Body of pancreas (tissue), 4 donors: ENCODE measurements at places on chromosomes 1 and 21. TPM values are rescaled to one million over a fixed set of nuclear protein-coding genes. Genes with fewer than 3 reads are reported as not detected.
A peak's percentile ranks its signal among the peaks of the same experiment; 100 is the strongest.

Gene KCNK2
- total RNA-seq = 1.6 TPM

DNA sequence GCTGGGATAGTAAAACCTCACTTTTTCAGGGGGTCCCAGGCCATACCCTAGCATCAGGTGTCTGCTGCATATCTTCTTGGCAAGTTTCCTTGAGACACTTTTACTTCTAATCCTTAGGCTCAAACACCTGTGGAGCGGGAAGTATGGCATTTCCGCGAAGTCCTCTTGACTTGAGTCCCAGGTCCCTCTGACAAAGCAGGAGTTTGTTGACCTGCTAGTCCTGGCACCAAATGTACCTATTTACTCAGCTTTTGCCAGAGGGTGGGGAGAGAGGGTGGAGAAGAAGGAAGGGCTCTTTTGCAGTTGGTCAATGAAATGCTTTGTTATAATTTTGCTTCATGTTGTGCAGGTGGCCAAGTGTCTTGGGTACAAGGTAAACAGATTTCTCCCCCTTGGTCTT is 59.7 kb downstream of the CLIC6 start:
- H3K27me3 ChIP-seq = no peaks in the 10 kb centered on the region
- DNase-seq = peak; percentile 75
- H3K4me3 ChIP-seq = no peak overlapping the region
- H3K4me1 ChIP-seq = peaks cover 24% of the 10 kb centered on the region
- H3K27ac ChIP-seq = peak overlapping the region; percentile 52
- no peaks in the 10 kb centered on the region for H3K36me3 ChIP-seq

Gene SPRR2G
- total RNA-seq = not detected

Gene OR2L5
- not detected for total RNA-seq

GRCh38 chr1:31214316-31215064 is 25.2 kb downstream of the NKAIN1 start:
- no peaks in the 10 kb centered on the region for H3K36me3 ChIP-seq
- H3K27me3 ChIP-seq = no peaks in the 10 kb centered on the region
- no peak overlapping the region for H3K27ac ChIP-seq
- H3K4me1 ChIP-seq = peaks cover 7% of the 10 kb centered on the region
- DNase-seq = no peak
- H3K4me3 ChIP-seq = no peak overlapping the region

Gene MANEAL
- 0.99 TPM for total RNA-seq
